Activated T-cell treated with anti-CD3 and anti-CD28 coated beads, Interleukin-2, amount 50 U/mL, for 72 hours (primary cell): ENCODE measurements at places on chromosomes 6 and 20. TPM values are rescaled to one million over a fixed set of nuclear protein-coding genes. Genes with fewer than 3 reads are reported as not detected.

GRCh38 chr6:85435851-85436250 is 14.0 kb upstream of the NT5E start:
- no peak overlapping the region for H3K27ac ChIP-seq
- H3K36me3 ChIP-seq: no peaks in the 10 kb centered on the region
- no peaks in the 10 kb centered on the region for H3K27me3 ChIP-seq

- no peak overlapping the region for H3K27ac ChIP-seq
- H3K36me3 ChIP-seq: no peaks in the 10 kb centered on the region
These were observed 182.7 kb downstream of the TBX18 start for GRCh38 chr6:84581494-84582259.

The TMEM74B gene
- 1.5 TPM for total RNA-seq

The LY6G6C gene
- total RNA-seq: 0.67 TPM

- peaks cover 13% of the 10 kb centered on the region for H3K36me3 ChIP-seq
- no peak for DNase-seq
- no peak overlapping the region for H3K4me3 ChIP-seq
- no peaks in the 10 kb centered on the region for H3K27me3 ChIP-seq
- H3K4me1 ChIP-seq: peaks cover 31% of the 10 kb centered on the region
These were observed 10.7 kb downstream of the PEDS1 start for GRCh38 chr20:50142812-50143211.

- H3K27me3 ChIP-seq: no peaks in the 10 kb centered on the region
- no peak for DNase-seq
- H3K27ac ChIP-seq: no peak overlapping the region
- H3K36me3 ChIP-seq: peaks cover 2% of the 10 kb centered on the region
- H3K4me1 ChIP-seq: peaks cover 6% of the 10 kb centered on the region
These were observed 68.3 kb downstream of the MMS22L start for GRCh38 chr6:97214671-97215070.

GRCh38 chr6:102038964-102039363 is 645.5 kb downstream of the GRIK2 start:
- H3K27ac ChIP-seq: no peak overlapping the region
- no peaks in the 10 kb centered on the region for H3K4me1 ChIP-seq
- H3K27me3 ChIP-seq: no peaks in the 10 kb centered on the region
- H3K4me3 ChIP-seq: no peak overlapping the region

DNA sequence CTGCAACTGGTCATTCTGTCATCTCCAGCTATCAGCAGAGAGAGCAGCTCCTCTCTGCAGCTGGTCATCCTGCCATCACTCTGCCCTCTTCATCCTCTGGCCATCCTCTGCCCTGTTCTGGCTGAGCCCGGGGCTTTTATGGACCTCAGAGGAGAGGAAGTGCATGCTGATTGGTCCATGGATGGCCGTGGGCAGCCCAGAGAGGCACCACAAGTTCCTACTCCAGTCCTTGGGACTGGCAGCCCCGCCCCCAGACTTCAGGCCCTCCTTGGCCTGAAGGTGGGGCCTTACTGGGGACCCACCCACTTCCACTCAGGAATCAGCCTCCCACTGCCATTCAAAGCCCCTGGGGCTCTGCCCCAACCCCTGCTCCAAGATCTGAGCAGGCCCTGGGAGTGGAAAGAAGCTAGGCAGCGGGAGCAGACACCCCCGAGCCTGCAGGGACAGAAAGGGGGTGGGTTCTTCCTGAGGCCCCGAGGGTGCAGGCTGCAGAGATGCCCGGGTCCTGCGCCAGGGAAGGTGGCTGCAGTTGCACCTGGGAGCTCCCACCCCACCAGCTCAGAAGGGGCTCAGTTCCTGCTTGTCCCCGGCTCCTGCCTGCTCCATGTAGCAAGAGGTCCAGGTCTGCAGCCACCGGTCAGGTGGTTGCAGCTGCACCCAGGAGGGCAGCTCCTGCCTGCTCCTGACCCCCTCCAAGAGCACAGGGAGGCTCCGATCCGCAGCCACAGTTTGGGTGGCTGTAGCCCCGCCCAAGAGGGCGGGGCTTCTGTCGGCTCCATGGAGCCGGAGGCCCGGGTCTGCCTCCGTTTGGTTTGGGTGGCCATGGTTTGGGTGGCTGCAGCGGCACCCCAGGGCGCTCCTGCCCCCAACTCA is 34.1 kb upstream of the HMGA1 start:
- DNase-seq: no peak
- no peak overlapping the region for H3K27ac ChIP-seq
- H3K4me1 ChIP-seq: peaks cover 46% of the 10 kb centered on the region
- no peaks in the 10 kb centered on the region for H3K27me3 ChIP-seq

The ASIP gene
- total RNA-seq: not detected

DNA sequence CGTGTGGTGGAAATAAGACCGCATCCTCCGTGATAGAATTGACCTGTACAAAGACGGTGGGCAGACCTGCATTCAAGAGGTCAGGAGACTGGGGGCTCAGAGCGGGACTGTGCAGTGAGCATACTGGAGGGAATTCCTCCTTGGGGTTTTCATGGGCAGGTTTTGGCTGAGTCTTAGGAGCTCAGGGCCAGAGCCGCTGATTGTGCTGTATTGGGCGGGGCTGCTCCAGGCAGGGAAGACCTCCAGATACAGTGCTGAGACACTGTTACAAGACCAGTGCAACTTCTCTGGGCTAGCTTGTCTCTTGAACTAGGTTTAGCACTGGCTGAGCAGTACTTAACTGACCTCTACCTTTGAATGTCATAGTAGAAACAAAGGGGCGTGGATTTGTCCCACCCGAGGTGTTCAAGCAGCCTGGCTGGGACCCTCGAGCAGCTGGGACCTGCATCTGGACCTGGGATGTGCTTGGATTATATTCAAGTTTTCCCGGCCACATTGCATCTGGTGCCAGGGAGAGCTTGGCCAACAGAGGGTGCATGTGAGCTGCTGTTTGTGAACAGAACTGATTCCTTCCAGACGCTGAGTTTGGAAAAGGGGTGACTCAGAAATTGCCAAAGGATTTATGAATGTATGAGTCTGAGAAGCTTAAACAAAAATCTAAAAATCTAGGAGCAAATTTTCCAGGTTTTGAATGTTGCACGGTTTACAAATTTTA is 33.4 kb upstream of the SLC22A1 start:
- H3K4me1 ChIP-seq: no peaks in the 10 kb centered on the region
- H3K27me3 ChIP-seq: no peaks in the 10 kb centered on the region
- H3K27ac ChIP-seq: no peak overlapping the region
- H3K36me3 ChIP-seq: peaks cover 7% of the 10 kb centered on the region
- H3K4me3 ChIP-seq: no peak overlapping the region

DNA sequence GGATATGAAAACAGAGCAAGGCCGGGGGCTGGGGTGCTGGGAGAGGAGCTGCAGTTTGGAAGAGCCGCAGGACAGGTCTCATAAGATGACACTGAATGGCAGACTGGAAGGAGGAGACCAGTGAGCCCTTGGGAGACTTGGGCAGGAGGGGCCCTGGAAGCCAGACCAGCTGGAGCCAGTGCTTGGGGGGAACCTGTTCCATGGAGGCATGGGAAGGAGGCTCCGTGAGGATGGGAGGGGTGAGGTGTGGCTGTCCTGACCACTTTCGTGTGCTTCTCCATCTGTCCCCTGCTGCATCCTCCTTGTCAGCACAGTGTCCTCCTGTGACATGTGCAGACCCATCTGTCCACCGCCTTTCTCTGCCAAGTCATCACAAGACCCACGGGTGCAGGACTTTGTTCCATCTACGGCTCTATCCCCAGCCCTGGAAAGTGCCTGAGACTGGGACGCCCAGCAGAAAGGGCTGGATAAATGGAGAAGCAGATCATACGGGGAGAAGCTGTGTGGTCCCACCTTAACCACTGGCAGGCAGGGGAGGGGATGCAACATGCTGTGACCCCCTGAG is 84.8 kb upstream of the MPC1 start:
- no peaks in the 10 kb centered on the region for H3K27me3 ChIP-seq
- H3K27ac ChIP-seq: no peak overlapping the region
- H3K4me1 ChIP-seq: no peaks in the 10 kb centered on the region
- no peaks in the 10 kb centered on the region for H3K36me3 ChIP-seq

- peaks cover 11% of the 10 kb centered on the region for H3K4me1 ChIP-seq
- peak; percentile 56 for DNase-seq
- H3K36me3 ChIP-seq: peaks cover 5% of the 10 kb centered on the region
- no peak overlapping the region for H3K27ac ChIP-seq
- H3K4me3 ChIP-seq: peak overlapping the region; percentile 84
These were observed 369 bp downstream of the SLC4A11 start for GRCh38 chr20:3238616-3239025.

The WFDC5 gene
- 1.4 TPM for total RNA-seq

DNA sequence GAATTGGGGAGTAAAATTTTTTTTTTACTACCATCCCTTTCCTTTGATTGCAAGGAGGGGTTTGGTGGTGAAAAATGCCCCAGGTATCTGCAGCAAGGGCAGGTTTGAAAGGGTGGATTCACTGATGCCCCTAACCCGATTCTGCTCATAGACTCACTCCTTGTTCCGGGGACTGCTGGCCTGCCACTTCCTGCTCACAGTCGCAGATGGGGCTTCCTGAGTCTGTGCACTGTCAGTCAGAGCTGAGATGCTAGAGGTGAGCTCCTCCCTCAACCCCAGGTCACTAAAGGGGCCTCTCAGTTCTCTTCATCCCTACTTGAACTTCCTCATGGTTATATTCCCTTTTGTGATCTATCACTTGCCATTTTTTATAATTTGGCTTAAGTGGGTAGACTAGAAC is 357.9 kb downstream of the FARS2 start:
- peak overlapping the region; percentile 1 for H3K4me3 ChIP-seq
- DNase-seq: peak; percentile 33
- peaks cover 14% of the 10 kb centered on the region for H3K4me1 ChIP-seq
- H3K36me3 ChIP-seq: peaks cover 4% of the 10 kb centered on the region

DNA sequence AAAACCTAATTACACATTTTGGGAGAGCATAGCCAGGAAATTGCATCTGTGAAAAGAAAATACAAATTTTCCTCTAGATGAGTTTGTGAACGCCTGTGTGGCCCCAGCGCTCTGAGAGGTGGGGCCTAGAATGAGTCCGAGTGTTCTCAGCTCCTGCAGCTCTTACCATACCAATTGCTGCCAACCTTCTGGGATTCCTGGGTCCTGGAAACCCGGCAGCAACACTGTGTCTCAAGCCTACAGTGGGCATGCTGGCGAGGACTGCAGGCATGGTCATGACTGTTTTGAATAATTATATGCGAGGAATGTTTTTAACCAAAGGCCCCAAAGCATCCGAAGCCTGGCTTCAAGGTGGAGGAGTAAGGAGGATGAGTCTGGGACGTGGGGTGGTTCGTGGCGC is 90.4 kb downstream of the SERAC1 start:
- no peaks in the 10 kb centered on the region for H3K27me3 ChIP-seq
- H3K4me1 ChIP-seq: no peaks in the 10 kb centered on the region
- H3K27ac ChIP-seq: no peak overlapping the region
- H3K4me3 ChIP-seq: no peak overlapping the region

- no peak for DNase-seq
- peaks cover 6% of the 10 kb centered on the region for H3K27me3 ChIP-seq
- H3K27ac ChIP-seq: no peak overlapping the region
These were observed 21.1 kb upstream of the THBS2 start for GRCh38 chr6:169274781-169275180.

DNA sequence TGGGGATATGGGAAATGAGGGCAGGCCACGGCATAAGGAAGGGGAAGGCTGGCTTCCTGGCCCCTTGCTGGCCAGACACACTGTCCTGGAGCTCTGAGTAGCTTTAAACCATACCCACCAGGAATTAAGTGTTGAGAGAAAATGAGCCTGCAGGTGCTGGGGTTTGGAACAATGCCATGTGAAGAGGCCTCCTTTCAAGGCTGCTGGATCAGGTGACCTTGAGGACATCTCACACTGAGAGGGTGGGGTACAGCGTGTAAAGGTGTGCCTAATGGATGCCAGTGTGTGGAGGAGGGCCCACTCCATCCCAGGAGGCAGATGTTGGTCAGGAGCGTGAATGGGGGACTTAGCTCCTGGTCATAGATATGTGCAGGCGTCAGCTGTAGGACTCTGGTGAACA is 74.8 kb upstream of the MLN start:
- peaks cover 11% of the 10 kb centered on the region for H3K27me3 ChIP-seq
- H3K36me3 ChIP-seq: no peaks in the 10 kb centered on the region
- DNase-seq: no peak
- no peaks in the 10 kb centered on the region for H3K4me1 ChIP-seq

- H3K4me1 ChIP-seq: peaks cover 53% of the 10 kb centered on the region
- DNase-seq: peak; percentile 24
- H3K27ac ChIP-seq: no peak overlapping the region
- H3K36me3 ChIP-seq: peaks cover 5% of the 10 kb centered on the region
- H3K4me3 ChIP-seq: peak overlapping the region; percentile 93
These were observed 348 bp upstream of the PYGB start for GRCh38 chr20:25247518-25247955.

DNA sequence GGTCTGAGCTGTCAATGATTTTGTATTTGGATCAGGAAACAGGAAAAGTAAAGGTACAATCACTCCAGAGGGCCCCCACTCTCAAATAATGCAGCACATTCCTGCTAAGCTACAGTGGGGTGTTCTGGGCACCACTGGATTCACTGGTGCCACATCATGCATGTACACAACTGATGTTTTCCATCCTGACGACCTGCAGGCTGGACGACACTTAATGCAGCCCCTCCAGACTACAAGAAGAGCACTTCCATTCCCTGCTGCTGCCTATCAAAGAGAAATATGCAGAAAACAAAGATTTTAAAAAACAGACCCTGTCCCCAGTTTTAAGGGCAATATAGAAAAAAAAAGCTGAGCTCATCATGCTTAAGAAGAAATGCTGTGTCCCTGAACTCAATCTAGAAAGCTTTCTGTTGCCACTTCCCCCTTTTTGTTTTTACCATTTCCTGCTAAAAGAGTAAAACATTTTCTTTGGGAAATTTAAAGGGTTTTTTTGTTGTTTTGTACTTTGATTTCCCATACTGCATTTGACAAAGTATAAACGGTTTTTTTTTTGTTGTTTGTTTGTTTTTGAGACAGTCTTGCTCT is 35.5 kb downstream of the ABHD12 start:
- no peak overlapping the region for H3K27ac ChIP-seq
- H3K27me3 ChIP-seq: no peaks in the 10 kb centered on the region
- peaks cover 5% of the 10 kb centered on the region for H3K4me1 ChIP-seq
- no peak overlapping the region for H3K4me3 ChIP-seq
- DNase-seq: no peak

The COL12A1 gene
- total RNA-seq: not detected

DNA sequence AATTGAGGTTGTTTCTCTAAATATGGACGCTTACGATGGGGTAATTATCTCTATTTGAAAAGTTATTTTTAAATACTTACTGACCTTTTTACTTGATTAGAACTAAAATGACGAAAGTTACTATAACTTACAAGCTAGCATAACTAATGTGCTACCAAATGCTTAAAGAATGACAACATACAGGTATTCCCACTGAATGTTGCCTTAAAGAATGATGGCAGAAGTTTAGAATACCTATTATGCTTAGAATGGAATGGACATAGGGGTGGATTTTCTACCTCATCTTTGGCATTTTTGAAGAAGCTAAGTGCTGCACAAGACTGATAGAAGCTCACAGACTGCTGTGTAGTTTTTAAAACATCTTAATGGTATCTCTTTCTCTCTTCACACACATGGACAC is 284.8 kb downstream of the THBS2 start:
- H3K27me3 ChIP-seq: peaks cover 10% of the 10 kb centered on the region
- no peak overlapping the region for H3K4me3 ChIP-seq
- no peak for DNase-seq
- H3K27ac ChIP-seq: no peak overlapping the region
- no peaks in the 10 kb centered on the region for H3K4me1 ChIP-seq
- no peaks in the 10 kb centered on the region for H3K36me3 ChIP-seq

The PTCRA gene
- not detected for total RNA-seq

GRCh38 chr6:41733707-41734665 is 1.4 kb downstream of the TFEB start:
- H3K4me3 ChIP-seq: peak overlapping the region; percentile 58
- H3K27me3 ChIP-seq: no peaks in the 10 kb centered on the region
- no peaks in the 10 kb centered on the region for H3K36me3 ChIP-seq
- no peak overlapping the region for H3K27ac ChIP-seq
- H3K4me1 ChIP-seq: peaks cover 47% of the 10 kb centered on the region
